NCI-H1417 treated with DMSO at 0.1 percent for 48 hours (cell line): ENCODE measurements at places on chromosomes 11 and 22.

DNA sequence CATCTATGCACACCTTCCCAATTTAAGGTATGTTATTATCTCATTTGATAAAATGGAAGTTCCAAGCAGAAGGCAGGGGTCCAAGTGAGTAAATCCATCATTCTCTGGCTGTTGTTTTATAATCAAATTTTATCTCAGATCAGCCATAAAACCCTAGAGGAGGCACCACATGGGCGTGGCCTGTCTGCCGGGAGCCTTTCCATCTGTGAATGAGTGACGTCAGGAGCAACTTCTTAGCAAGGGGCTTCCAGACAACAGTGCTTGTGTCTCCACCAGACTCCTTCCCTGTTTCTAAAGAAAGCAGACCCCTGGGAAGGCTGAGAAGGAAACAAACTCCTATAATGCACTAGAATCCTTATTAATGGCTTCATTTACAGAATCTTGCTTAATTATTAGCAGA is 13.5 kb downstream of the SEZ6L start:
- no peak for DNase-seq

DNA sequence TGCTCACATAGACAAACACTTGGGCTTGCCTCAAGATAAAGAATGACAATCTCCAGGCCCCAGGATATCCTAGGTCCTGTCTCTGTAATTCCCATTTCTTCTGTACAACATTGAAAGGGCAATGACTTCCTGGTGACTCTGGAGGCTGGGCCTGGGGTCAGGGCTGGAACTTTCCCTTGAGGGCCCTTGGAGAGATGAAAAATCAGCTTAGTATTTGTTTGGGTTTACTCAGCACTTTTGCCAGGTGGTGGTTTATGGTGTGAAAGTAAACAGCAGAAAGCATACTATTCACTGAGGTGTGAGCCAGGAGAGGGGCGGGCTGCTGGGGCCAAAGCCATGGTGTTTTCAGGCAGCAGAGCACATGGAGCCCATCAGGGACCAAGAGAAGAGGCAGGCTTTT is 214.7 kb upstream of the NARS2 start:
- no peak for DNase-seq

GRCh38 chr22:18952022-18952421 is 15.9 kb upstream of the PRODH start:
- no peak for DNase-seq

GRCh38 chr11:84270466-84270865 is 984.3 kb upstream of the CCDC90B start:
- DNase-seq, result no peak

DNA sequence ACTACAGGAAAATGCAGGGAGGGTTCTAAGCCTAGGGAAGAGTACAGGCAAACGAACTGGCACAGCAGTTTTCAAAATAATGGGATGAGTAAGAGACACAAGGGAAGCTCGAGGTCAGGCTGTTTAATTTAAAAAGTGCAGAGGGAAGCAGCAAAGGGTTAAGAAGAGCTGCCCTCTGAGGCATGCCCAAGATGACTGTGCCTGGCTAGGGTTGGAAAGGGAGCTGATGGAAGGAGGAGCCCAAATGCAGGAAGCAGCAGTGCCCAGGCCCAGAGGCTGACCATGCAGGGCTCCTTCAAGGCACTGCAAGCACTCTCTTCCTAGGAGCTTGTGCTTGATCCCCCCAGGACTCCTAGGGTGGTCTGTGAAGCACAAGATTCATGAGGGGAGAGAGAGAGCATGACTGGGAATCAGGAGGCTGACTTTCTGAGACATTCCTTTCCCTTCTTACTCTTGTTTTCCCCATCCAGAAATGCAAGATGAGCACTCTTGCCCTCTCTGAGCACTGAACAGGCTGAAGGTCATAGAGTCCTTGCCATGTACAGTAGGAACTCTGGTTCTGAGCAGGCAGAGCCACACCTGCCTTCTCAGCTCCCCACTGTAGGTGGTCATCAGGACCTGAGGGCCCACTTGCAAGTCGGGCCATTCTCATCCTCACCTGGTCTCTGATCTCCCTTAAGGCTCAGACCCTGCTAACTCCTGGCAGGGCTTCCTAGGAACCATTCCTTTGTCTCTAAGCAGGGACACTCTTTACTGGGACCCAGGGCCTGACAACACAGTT is 46.7 kb upstream of the DRD2 start:
- no peak for DNase-seq

DNA sequence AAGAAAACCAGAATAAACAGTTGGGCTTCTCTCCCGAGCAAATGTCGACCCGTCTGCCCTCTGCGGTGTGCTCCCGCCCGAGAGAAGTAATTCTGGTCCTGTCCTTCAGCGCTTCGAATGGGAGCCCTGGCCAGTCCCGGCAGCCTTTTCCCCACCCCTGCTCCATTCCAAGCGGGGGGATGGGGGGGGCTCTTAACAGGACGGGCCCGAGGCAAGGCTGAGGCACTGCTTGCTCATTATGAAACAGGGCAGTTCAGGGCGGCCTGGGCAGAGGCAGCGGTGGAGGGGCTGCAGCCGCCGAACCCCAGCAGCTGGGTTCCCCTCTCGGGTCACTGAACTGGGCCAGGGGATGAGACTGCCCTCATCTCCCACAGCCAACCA is 9.1 kb downstream of the BACE1-AS start:
- no peak for DNase-seq

DNA sequence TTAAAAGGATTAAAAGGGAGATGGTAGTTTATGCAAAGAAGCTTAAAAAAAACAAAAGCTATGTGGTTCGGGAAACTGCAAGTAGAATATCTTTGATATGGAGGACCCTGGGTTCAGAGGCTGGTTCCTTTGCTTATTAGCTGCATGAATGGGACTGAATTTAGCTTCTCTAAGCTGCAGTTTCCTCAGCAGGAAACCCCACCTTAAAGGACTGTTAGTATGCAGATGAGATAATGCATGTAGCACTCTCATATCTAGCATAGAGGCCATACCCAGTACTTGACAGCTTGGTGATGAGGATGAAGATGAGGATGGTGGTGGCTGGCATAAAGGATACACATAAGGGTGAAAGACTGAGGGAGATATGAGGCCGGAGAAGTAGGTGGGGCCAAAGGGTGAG is 134.6 kb downstream of the RRAS2 start:
- DNase-seq, result no peak

GRCh38 chr11:6357222-6357621 is 33.1 kb upstream of the SMPD1 start:
- DNase-seq, result no peak

DNA sequence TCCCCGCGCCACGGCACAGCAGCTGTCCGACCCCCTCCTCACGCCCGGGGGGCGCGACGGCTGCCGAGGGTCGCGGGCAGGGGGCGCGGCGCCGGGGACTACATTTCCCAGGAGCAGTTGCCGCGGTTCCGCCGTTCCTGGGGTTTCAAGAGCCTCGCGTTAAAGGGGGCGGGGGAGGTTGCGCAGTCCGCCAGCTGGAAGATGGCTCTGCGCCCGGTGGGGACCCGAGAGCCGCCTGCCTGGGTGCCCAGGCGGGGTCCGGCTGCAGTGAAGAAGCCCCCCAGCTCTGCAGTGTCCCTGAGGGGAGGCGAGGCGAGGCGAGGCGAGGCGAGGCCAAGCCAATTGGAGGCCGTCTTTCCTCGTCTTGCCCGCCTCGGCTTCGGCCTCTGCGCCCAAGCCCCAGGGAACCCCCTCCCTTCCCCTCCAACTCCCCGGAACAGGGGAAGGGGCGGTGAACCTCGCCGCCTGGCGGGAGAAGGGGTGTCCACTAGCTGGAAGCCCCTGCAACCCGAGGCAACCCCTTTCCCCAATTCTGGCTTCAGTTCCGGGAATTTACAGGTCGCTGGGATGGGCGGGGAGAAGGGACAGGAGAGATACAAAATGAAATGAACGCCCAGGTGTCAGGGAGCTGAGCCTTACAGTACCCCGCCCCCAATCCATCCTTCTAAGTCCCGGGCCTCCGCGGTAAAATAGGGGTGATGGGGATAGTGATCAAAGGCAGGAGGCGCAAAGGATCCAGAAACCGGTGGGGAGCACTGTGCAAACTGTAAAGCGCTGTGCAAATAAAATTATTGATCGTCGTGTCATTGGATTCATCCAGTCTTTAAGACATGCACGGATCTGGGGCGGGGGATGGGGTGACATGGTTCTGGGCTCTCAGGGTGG is 5.2 kb upstream of the GCAT start:
- no peak for DNase-seq

DNA sequence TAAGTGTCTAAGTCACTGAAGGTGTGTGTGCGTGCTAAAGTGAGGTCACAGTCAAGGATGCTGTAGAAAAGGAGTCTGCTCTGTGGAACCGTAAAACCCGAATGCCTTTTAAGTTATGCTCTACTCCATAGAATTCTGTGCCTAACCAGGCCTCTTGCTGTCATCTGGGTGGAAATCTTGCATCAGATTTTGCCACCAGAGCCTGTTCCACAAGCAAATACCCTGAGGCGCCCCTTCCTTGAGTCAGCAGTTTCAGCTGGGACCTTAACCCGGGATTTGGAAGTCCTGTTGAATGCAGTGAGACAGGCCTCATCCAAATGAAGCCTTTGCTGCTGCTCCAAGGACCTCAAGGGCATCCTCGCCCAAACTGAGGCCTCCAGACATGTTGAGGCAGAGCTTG is 109.8 kb downstream of the WNT11 start:
- DNase-seq, result no peak

- no peak for DNase-seq
Measured at GRCh38 chr11:2149864-2150847, 10.9 kb downstream of the INS start.

- no peak for DNase-seq
Measured at GRCh38 chr22:30945653-30946052, 22.9 kb downstream of the MORC2 start.

- no peak for DNase-seq
Measured at GRCh38 chr22:46460857-46461256, 76.6 kb downstream of the CELSR1 start.

GRCh38 chr11:65113839-65114238 is 2.2 kb downstream of the TM7SF2 start:
- DNase-seq, result no peak
